ENCODE measurements at places on chromosomes 11 and 22.
A peak's percentile ranks its signal among the peaks of the same experiment; 100 is the strongest.

GRCh38 chr11:65314501-65315203 is at the start of gene CDC42EP2:
Gene CDC42EP2 (plus strand): TSS chr11:65314866. CDS start chr11:65320899, 6,033 bp downstream.
- DNase-seq, result peak; percentile 89

DNA sequence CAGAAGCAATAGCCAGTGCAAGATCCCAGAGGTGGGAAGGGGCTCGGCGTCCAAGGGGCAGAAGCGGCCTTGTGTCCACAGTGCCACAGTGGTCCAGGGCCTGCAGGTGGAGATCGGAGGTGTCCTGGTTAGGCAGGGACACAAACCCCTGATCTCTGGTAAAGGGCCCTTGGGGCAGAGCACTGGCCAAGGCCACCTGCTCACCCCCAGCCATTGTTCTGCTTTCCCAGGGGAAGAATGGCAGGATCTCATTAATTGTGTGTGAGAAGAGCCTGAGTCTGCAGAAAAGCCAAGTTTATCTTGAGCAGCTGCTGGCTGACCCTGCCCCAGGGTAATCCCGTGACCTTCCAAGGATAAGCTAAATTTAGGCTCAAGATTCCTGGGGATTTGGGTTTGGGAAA is 3.1 kb upstream of the CLDN5 start:
- no peak for DNase-seq

- DNase-seq, result no peak
Measured at GRCh38 chr11:68677432-68677831, 6.9 kb upstream of the GAL start.

GRCh38 chr11:70397336-70397982 is 870 bp upstream of the CTTN start:
- DNase-seq, result peak; percentile 50

GRCh38 chr22:40025856-40026255 is 31.1 kb downstream of the FAM83F start:
- no peak for DNase-seq

- DNase-seq, result no peak
Measured at GRCh38 chr11:95253141-95253540, 22.1 kb upstream of the SESN3 start.

- DNase-seq, result no peak
Measured at GRCh38 chr11:43735115-43735514, 54.6 kb downstream of the HSD17B12 start.

- DNase-seq, result no peak
Measured at GRCh38 chr11:75813124-75813523, 1.9 kb upstream of the UVRAG start.
